ENCODE measurements at places on chromosomes 3 and 15.

DNA sequence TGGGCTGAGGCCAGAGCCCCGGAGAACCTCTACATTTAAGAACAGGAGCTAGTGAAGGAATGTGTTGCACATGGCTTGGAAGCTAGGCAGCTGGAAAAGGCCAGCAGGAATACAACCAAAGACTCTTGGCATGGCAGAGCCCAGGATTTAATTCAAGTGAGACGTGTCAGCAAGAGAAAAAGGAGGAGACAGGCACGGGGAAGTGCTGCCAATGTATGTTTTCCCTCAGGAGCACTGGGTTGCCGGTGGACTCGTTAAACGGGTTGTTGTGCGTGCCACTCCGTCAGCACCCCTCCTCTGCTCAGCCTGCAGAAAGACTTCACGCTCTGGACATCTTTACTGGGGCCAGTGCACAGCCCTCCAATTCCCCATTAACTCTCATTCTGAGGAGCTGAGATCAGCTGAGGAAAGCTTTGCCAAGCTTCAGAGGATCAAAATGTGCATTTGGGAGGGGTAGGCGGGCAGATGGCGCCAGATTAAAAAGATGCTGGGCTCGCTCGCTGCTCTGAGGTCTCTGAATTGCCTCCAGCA lies 103.7 kb downstream of the PDZRN3 start:
- no peak for DNase-seq

DNA sequence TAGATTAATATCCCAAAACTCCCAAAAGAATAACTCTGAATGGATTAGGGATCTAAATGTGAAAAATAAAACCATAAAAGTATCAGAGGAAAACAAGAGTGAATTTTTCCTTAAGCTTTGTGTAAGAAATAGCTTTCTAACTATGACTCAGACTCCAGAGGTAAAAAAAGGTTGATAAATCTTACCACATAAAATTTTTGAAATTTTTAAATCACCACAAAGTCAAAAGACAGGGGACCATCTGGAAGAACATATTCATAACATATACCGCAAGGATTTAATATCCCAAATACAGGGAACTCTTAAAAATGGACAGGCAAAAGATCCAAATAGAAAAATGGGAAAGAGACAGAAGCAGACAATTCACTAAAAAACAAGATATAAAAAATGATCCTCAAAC lies 145.0 kb downstream of the ARNT2 start:
- DNase-seq: no peak

DNA sequence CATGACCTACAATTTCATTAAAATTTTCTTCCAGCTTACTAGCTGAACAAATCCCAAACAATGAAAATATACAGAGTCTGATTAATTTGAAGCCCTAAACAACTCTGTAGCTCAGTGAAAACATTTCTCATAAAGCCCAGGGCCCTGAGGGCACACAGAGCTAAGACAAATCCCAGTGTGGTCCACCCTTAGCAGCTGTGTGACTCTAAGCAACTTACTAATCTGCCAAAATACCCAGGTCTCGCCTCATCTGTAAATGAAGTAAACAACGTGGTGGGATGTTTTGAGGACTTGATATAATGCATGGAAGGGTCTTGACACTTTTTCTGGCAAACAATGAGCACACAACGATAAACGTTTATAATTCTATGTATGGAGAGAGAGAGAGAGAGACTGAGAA lies 158.4 kb downstream of the FHIT start:
- DNase-seq: no peak

GRCh38 chr3:33919312-33920120 lies 121.1 kb downstream of the PDCD6IP start:
- DNase-seq: no peak

DNA sequence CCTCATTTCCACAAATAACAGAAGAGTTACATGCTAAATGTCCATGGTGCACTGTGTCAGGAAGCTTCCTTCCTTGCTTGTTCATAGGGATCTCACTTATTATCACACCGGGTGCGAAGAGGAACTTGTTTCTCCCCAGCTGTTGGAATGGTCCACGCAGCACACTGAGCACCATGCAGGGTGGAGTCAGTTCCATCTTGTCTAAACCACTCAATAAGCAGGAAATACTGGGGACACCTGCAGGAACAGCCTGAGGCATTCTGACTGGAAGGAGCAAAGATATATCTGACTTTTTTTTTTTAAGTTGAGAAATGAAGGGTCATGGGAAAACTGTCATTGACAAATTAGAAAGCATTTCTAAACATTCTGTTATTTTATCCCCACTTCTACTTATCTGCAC lies 70.0 kb upstream of the WDR72 start:
- no peak for DNase-seq

DNA sequence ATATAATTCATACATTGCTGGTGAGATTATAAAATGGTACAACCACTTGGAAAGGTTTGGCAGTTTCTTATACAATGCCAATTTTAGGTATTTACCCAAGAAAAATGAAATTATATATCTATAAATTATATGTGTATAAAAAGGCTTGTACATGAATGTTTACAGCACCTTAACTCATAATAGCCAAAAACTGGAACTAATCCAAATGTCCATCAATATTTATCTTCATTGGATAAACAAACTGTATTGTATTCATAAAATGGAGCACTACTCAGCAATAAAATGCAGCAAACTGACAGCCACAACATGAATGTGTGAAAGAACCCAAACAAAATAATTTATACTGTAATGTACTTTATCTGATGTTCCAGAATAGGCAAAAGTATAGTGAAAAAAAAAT lies 33.6 kb upstream of the EIF5A2 start:
- no peak for DNase-seq

GRCh38 chr3:187852842-187853730 lies 107.8 kb upstream of the BCL6 start:
- peak; percentile 45 for DNase-seq

DNA sequence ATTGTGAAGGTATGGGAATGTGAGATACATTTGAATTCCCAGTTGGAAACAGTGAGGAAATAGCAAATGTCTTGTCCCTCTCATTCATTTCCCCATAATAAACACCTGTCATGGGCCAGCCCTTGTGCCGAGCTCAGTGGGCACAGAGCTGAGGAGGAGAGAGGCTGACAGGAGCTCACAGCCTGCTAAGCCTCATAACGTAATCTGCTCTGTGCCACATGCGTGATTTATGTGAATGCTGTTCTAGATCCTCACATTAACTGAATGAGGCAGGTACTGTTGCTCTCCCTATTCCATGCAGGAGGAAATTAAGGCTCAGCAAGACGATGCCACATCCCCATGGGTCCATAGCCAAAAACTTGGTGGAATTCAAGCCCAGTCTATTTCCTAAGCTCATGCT lies 35.2 kb upstream of the RHO start:
- DNase-seq: no peak

DNA sequence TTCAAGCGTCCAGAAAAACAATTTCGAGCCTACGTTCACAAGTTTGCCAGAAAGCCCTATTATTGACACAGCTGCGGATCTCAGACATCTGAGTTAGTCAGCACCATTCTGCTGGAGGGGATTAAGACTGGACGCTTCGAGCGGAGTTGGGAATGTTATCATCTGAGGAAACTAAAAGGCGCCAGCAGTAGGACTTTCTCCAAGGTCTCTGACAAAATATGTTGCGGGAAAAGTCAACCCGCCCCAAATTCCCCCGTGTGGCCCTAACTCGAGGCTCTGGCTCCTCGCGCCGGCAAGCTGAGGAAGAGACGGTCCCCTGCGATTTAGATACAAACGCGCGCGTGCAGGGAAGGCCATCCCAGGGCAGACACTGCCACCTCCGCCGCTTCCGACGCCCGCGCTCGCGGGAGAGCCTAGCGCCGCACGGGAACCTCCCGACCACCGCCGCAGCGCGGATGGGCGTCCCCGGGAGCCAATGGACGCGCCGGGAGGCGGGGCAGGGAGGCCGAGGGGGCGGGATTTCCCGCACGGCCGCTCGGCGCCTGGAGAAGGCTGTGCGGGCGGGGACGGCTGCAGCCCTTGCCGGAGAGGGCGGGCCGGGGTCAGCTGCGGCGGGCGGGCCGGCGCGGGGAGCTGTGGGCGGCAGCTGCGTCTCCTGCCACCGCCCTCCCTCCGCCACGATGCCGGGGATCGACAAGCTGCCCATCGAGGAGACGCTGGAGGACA lies at the start of gene APPL1:
Gene APPL1, plus strand, starts transcription at position 526 of the 726 bp plus-strand sequence. Its CDS starts 155 bp downstream, at position 681.
- peak; percentile 94 for DNase-seq

GRCh38 chr3:17840126-17840525 lies 97.7 kb upstream of the TBC1D5 start:
- no peak for DNase-seq

GRCh38 chr15:90349072-90349471 lies 3.0 kb upstream of the ZNF774 start:
- DNase-seq: no peak

DNA sequence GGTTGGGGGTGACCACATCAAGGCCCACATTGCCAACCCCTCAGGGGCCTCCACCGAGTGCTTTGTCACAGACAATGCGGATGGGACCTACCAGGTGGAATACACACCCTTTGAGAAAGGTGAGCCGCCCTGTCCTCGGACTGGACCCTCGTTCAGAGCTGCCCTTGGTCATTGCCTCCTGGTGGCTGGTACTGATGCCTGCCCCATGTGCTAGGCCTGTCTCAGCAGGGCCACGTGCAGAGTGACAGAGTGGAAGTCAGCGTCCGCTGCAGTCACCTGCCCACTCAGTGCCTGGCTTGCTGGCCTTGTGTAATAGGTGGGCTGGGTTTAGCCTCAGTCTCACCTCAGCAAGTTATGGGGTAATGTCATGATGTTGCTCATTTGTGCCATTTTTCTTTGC lies 86.4 kb downstream of the DNASE1L3 start:
- DNase-seq: no peak

DNA sequence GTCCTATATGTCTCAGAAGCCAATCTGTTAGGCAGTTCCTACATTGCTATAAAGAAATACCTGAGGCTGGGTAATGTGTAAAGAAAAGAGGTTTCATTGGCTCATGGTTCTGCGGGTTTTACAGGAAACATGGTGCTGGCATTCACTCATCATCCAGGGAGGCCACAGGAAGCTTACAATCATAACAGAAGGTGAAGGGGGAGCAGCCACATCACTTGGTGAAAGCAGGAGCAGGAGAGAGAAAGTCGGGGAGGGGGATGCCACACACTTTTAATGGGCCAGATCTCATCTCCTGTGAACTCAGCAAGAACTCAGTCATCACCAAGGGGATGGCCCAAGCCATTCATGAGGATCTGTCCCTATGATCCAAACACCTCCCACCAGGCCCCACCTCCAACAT lies 9.1 kb downstream of the SLC49A4 start:
- no peak for DNase-seq

- no peak for DNase-seq
Measured at GRCh38 chr15:32790352-32790999, 72.7 kb downstream of the GREM1 start.

DNA sequence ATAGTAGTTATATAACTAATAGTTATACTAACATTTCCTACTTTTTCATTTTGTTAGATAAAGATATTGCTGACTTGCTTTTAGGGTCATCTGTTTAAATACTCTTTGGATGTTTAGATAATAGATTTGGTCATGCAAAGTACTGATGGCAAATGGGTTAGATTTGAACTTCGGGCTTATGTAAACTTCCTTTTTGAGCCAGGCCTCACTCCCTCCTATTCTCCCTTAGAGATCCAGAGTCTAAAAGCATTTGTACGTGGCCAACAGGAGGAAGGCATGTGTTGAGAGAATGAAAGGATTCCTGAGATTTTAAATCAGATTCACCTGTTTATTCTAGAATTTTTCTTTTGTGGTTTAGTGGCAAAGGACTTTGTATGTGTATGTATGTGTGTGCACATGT lies 106.4 kb upstream of the GBE1 start:
- no peak for DNase-seq

DNA sequence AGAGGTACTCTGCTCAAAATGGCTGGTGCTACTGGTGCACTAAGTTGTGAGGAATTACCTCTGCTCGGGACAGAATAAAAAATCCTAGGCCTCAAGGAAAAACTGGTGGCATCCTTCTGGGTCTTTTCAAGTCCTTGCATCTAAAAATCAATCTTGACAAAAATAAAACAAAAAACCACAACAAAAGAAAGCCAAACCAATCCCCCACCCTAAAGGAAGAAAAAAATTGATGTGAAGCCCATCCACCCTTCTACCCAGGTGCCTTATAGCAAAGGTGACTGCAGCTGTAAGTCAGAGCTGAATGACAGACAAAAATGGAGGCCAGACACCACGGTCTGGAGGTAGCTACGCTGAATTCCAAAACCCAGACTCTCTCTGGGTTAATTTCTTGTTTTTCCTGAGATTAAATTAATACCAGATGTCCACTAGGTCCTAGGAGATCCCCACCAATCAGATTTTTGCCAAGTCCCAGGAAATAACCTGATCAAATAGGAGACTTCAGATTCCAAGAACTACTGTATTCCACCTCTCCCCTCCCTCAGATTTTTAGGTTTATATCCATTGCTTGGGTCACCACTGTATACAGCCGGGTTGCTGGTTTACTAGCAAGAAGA lies 33.5 kb downstream of the ABCC5 start:
- DNase-seq: no peak

DNA sequence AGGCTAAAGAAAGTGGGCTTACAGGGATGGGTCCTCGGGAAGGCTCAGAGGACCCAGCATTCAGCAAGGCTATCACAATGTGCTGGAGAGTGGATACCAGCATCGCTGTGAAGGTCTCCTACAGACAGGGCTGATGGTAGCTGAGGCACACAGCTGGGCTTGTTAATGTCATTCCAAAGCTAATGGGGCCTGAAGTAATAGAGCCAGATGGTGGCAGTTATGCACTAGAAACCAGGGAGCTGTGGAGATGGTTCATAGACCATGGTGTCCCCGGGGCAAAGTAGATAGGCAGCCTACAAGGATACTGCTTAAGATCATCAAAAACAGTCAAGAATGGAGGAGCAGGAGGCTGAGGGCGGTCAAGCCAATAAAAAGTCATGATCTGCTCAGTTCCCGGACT lies 24.8 kb upstream of the BOC start:
- no peak for DNase-seq

GRCh38 chr3:191768421-191768820 lies 307.5 kb downstream of the PYDC2 start:
- DNase-seq: no peak

GRCh38 chr3:99627062-99627826 lies 11.2 kb upstream of the COL8A1 start:
- no peak for DNase-seq

DNA sequence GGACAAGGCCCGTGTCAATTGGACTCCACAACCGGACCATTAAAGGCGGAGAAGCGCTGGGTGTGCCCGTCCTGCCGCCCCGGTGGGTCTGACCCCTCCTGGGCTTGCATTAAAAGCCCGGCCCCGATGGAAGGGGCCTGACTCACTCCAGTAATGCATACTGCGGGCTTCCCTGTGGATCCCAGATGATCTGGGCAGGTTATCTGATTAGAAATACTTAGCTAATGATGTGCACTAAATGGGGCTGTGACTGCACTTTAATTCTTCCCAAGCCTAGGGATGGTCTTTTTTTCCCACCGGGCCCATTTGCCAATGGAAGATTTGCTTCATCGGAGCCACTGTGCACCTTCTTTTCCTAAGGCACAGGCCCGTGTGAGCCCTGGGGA lies 124.9 kb downstream of the TMEM266 start:
- DNase-seq: no peak

- no peak for DNase-seq
Measured at GRCh38 chr3:159950156-159950898, 38.3 kb upstream of the IL12A start.

All from adrenal gland (tissue), 19 donors.